Fibroblast of mammary gland (primary cell): ENCODE measurements at places on chromosomes 12 and 14.

DNA sequence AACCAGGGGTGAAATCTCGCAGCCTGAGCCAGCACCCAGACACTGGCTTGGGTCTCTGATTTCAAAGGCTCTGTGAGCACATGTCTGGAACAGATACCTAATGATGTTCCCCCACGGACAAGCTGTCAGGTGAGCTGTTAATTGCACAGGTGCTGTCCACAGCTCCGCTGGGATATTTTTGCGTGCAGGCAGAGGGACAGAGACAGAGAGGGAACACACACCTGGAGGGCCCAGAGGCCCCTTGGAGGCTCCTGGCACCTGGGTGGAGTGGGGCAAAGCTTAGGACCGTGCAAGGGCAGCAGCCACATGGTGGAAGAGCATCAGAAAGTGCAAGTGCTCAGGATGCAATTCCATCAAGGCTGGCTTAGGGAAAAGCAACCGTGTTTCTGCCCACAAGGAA, 57.3 kb downstream of the ARL6IP4 start:
- no peak for DNase-seq

DNA sequence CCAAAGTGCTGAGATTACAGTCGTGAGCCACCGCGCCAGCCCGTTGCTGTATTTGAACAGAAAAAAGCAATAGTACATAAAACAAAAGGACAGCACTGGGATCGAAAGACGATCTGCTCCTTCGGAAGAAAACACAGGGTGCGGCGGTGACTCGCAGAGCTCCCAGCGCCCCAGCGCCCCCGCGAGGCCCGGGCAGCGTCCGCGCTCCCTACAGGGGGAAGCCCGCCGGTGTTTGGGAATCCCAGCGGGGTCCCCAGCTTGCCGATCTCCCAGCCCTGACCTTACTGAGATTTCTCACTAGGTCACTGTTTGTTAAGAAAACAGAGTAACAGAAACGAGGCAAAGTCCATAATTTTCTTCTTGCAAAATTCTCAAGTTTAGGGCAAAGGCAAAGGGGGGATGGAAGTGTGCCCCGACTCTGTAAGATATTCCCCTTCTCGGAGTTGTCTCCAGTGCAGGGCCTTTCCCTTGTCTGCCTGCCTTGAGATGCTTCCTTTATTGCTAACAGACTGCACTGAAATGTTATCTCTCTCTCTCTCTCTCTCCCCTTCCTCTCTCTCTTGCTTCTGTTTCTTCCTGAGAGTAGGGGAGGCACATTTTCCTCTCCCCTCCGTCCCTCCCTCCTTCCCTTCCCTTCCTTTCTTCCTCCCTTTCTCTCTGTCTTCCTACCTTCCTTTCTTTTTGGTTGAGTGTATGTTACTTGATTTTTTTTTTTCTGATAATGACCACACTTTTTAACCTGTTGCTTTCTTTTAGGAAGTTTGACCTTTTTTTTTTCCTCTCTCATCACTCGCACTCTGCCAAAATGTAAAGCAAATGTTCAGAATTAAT, 91.9 kb downstream of the TMEM30B start:
- DNase-seq, result peak; percentile 70

DNA sequence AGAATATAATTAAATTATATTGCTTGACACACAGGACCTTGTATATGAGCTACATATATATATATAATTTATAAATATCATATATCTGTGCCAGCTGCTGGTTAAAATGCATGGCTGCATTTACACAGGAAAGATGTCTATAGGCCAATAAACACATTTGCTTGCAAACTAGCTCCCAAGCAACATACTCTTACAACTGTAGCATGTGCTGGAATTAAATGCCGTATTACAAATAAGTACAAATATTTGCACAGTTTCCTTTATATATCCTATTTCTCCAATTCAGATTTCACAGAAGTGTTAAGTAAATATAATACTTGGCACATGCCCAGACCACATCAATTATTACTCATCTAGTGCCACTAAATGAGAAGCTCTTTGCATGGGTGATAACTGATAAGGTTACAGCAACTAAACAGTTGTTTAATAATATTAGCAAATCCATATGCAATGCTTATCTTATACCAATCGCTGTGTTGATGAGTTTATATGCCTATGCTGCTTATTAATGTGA, 66.7 kb upstream of the E2F7 start:
- no peak for DNase-seq

DNA sequence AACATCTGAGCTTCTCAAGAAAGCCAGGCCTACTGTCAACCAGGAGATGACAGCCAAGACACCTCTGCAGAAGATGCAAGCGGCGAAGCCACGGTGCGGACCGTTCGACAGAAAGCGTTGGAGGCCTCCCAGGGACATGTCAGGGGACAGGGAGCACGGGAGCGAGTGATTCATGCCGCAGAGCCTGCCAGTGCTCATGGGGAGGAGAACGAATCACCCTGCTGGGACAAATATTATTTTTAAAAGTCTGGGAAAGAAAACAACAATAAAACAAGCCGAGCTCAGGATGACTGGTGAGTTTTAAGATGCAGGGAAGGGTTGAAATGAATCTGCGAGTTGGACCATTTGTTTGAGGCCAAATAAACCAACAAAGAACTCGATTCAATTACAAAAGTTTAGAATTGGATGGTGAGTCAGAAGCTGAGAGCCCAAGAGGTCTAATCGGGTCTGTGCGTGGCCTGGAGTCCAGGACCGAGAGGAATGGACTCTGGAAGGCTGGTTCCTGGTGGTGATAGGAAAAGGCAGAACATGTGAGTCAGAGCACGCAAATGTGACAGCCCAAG, 91.0 kb downstream of the RBM19 start:
- peak; percentile 62 for DNase-seq

- peak; percentile 33 for DNase-seq
Measured at GRCh38 chr12:120668868-120669840, 17.8 kb upstream of the MLEC start.
